Gastrocnemius medialis (tissue), 4 donors: ENCODE measurements at places on chromosomes 16 and 17. TPM values are rescaled to one million over a fixed set of nuclear protein-coding genes. Genes with fewer than 3 reads are reported as not detected.

DNA sequence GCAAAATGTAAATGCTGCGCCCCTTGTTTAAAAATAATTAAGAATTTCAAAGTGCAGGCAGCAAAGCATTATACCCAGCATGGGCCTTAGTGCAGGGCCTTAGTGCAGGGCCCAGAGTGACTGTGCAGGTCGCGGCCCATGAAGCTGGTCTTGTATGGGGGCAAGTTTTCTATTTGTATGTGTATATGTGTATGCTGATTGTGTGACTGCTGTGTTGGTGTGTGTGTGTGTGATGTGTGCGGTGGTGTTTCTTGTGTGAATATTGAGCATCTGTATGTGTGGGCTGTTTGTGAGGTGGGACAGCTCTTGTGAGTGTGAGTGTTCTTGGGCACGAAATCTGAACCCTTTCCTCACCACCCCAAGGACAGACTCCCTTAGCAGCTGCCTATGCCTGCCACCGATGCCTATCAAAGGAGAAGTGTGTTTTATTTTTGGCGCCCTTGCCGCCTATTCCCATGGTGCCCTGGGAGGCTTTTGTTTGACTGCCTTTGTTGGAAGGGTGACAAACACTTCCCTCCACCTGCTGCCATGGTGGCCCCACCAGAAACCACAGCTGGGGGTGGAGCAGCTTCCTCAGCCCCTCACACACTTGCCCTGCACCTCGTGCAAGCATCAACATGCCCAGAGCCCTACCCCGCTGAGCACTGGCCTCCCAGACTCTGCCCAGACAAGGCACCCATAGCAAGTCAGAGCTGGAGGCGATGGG, 18.0 kb downstream of the CCR7 start:
- no peak for DNase-seq

GRCh38 chr17:4569591-4569990, 9.2 kb upstream of the GGT6 start:
- DNase-seq = no peak

- DNase-seq = no peak
Observed at GRCh38 chr17:47009759-47010594, 30.9 kb upstream of the RPRML start.

- DNase-seq = no peak
Observed at GRCh38 chr16:86604436-86605193, 26.3 kb downstream of the FOXL1 start.

GRCh38 chr17:6894206-6894528, 62.6 kb upstream of the TEKT1 start:
- DNase-seq = no peak

DNA sequence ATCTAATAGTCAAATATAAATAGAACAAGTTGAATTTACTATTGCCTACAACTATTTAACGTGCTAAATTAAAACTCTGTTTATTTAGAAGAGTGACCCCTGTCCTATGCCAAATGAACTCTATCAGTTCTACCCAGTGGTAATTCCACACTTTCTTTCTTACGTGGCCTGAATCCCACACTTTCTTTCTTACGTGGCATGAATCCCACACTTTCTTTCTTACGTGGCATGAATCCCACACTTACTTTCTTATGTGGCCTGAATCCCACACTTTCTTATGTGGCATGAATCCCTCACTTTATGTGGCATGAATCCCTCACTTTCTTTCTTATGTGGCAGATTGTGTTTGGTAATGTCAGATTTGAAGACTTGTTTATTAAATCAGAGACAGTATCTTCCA, 6.2 kb downstream of the FOXK2 start:
- DNase-seq = no peak

GRCh38 chr17:9131371-9131770, 110.1 kb downstream of the NTN1 start:
- DNase-seq = no peak

VMO1 gene
- total RNA-seq = 1.4 TPM

TEKT5 gene
- total RNA-seq = not detected

MEIOB gene
- total RNA-seq = not detected

HCRT gene
- not detected for total RNA-seq

KRTAP4-5 gene
- total RNA-seq = not detected

TPSD1 gene
- 2.5 TPM for total RNA-seq
